Colonic mucosa (tissue), 4 donors: ENCODE measurements at places on chromosomes 12 and 14.

DNA sequence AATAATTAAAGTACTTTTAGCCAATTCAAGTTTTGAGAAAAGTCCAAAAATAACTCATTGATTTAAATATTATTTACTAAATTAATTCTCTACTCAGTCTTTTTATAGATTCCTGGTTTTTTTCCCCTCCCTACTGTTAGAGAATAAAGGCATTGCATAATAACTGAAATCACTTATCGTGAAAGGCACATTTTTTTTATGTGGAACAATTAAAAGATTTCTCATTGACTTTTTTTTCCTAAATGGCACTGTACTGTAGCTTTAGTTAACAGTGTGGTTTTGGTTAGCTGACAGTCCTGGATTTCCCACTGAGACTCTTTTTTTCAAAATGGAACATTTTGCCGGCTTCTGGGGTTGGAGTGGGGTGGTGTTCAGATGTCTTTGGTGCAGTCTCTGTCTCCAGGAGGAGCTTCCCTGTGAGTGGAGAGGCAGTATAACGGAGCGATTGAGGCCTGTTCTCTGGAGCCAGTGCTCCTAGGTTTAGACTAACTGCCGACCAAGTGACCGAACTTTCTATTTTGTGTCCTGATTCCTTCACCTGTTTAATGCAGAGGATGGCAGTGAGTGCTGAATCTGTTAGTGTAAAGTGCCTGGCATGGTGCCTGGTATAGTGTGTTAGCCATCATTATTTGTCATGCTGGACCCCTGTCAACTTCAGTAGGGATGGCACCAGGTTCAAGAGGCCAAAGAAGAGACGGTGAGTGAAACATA lies 117.7 kb downstream of the ADCK1 start:
- DNase-seq, result no peak

DNA sequence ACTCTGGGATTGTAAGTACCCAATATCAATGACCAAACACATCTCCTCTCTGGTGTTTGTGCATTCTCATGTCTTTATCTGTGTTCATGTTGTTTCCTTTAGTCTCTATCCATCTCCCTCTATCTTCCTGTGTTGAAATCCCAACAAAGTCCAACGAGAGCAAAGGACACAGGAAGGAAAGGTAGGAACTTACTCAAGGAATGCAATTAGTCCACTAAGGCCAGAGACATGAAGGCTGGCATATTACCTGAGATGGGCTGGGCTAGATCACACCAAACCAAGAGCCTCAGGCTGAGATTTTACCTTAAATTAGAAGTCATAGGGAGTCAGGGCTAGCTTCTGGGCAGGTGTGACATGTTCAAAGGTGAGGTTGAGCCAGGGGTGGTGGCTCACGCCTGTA lies 14.3 kb upstream of the LGALS3 start:
- no peak for DNase-seq

- DNase-seq, result no peak
Measured at GRCh38 chr14:88196116-88196890, 126.8 kb downstream of the KCNK10 start.

- DNase-seq, result no peak
Measured at GRCh38 chr12:43807386-43807785, 1.3 kb upstream of the TWF1 start.
